ENCODE measurements at places on chromosomes 4 and X.

DNA sequence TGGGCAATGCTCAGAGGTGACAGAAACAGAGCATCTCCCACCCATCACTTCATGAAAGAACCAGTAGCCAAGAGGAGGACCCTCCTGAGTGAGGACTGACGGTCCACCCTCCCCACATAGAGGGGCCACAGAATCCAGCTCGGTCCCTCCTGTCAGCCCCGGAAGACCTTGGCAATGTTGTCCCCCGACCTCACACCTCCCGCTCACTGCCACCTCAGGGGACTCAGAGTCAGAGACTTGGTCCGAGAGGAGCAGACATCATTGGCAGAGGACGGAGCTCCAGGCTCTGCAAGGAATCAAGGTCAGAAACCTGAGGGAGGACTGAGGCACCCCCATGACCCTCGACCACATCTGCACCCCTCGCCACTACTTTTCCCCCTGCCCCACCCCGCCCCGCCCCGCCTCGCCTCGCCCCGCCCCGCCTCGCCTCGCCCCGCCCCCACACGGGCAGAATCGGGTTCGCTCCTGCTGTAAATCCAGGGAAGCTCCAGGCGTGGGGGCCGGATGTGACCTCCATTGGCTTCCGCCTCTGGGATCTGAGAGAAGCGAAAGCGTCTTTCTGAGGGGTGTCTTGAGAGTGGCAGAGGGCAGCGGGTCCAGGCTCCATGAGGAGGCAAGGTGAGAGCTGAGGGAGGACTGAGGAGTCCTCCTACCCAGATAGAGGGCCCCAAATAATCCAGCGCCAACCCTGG lies at the start of gene MAGEA11:
TSS of gene MAGEA11 (plus strand) at position 516 of the 692 bp plus-strand sequence. CDS start 1,100 bp downstream, outside the sequence.
- no peak for DNase-seq

DNA sequence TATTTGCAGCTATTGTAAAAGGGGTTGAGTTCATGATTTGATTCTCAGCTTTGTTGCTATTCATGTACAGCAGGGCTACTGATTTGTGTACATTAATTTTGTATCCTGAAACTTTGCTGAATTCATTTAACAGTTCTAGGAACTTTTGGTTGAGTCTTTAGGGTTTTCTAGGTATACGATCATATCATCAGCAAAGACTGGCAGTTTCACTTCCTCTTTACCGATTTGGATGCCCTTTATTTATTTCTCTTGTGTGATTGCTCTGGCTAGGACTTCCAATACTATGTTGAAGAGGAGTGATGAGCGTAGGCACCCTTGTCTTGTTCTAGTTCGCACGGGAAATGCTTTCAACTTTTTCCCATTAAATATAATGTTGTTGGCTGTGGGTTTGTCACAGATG lies 48.1 kb downstream of the NPY1R start:
- DNase-seq, result no peak

DNA sequence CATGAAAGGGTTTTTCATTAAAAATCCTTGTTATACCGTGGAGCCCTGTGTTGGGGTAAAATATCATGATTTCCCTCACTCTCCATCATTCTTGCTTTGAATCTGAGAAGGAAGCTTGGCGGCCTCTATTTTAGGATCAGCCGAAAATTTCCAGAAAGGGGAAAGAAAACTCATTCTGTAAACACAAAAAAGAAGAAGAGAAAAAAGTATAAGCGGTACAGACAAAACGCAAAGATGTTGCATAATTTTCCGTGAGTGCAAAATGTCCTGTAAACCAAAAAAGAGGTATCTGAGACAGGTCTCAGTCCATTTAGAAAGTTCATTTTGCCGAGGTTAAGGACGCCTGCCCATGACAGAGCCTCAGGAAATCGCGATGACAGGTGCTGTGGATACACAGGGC lies 5.3 kb downstream of the CSF2RA start:
- no peak for DNase-seq

DNA sequence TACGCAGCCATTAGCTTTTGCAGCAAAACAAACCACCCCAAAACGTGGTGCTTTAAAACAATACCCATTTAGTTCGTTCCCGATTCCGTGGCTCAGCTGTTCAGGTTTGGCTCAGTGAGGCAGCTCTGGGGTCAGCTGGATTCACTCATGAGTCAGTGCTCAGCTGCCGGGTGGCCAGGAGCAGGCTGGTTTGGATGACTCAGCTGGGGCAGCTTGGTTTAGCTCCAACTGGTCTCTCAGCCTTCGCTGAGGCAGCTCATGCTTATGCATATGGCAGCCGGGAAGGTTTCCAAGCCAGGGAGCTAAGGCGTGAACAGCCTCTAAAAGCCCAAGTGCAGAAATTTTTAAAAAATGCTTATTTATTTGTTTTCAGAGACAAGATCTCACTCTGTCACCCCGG lies 13.3 kb upstream of the CD99 start:
- no peak for DNase-seq

GRCh38 chr4:183828125-183828524 lies 77.0 kb upstream of the STOX2 start:
- DNase-seq, result no peak

DNA sequence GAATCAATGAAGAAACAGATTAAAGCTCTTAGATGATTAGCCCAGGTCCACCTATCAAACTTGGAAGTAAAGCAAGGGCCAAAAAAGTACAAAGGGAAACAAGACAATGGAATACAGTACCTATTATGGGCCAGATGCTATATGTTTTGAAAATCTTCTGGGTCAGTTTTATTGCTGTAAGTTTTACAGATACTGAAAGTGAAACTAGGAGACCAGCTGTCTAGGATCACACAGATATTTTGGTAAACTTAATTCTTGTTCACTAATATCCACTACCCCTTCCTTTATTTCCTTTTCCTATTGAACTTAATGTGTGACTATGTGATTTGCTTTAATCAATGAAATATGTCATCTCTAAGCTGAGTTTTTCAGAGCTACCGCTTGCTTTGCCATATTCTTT lies 505.4 kb upstream of the PITX2 start:
- DNase-seq, result no peak

DNA sequence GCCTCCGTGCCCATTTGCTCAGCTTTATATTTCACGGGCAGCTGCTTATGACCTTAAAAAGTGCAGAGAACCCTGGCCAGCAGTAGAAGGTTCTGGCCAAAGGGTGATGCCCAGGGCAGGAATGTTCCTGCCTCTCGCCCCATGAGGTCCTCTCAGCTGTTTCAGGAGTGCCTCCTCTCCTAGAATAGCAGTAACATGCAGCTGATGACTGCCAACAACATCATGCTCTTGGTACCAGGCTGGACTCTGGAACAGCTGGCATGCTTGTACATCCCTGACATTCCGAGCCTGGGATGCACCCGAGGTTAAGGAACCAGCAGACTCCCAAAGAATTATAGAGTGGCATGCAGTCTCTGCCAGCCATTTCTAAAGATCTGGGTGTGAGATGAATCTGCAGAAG lies 11.7 kb upstream of the TENM3 start:
- no peak for DNase-seq

DNA sequence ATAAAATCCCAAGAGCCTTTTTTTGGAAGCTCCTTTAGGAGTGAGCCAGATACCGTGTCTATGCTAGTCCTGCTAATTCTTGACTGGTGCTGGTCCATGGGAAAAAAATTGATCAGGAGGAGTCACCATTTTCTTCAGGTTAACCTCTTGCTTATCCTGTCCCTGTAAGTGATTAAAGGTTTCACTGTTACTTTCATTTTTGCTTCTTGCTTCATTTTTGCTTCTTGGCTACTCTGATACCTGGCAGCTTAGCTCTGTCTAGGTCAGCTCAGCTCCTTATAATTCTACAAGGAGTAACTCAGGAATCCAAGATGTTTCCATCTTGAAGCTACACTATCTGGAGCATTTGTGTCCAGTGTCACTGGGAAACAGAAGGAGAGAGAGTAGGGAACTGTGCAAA lies 45.7 kb downstream of the AFM start:
- no peak for DNase-seq
